Stimulated activated CD4-positive, alpha-beta T cell treated with anti-CD3 and anti-CD28 coated beads, Interleukin-12 subunit alpha, Interleukin-12 subunit beta, amount 100 ng/mL, for 4 hours (primary cell): ENCODE measurements at places on chromosomes 4 and X.

- no peak for DNase-seq
Measured at GRCh38 chr4:183576701-183577404, 72.0 kb downstream of the ING2 start.

- DNase-seq = no peak
Measured at GRCh38 chrX:110055616-110056015, 52.7 kb downstream of the TMEM164 start.

DNA sequence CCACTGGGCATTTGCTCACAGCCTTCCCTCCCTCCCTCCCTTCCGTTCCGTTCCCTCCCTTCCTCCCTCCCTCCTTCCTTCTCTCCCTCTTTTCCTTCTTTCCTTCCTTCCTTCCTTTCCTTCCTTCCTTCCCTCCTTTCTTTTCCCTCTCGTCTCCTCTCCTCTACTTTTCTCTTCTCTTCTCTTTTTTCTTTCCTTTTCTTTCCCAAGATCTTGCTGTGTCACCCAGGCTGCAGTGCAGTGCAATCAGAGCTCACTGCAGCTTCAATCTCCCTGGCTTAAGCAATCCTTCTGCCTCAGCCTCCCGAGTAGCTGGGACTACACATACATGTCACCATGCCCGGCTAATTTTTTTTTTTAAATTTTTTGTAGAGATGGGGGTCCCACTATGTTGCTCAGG lies 26.7 kb upstream of the ING2 start:
- DNase-seq = no peak

DNA sequence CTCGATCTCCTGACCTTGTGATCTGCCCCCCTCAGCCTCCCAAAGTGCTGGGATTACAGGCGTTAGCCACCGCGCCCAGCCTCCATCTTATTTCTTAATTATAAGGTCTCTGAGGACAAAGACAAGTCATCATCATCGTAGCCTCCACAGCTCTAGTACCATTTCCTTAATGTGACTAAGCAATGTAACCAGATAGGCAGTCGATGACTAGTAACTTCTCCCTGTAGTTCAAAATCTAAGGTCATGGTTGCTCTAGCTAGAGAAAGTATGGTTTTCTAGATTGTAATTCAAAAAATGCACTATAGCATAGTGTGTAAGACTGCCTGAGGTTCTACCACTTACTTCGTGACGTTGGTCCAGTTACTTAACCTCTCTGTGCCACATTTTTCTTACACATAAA lies 6.9 kb downstream of the SLC39A8 start:
- no peak for DNase-seq

- DNase-seq = no peak
Measured at GRCh38 chrX:65601530-65602220, 65.8 kb upstream of the MSN start.

DNA sequence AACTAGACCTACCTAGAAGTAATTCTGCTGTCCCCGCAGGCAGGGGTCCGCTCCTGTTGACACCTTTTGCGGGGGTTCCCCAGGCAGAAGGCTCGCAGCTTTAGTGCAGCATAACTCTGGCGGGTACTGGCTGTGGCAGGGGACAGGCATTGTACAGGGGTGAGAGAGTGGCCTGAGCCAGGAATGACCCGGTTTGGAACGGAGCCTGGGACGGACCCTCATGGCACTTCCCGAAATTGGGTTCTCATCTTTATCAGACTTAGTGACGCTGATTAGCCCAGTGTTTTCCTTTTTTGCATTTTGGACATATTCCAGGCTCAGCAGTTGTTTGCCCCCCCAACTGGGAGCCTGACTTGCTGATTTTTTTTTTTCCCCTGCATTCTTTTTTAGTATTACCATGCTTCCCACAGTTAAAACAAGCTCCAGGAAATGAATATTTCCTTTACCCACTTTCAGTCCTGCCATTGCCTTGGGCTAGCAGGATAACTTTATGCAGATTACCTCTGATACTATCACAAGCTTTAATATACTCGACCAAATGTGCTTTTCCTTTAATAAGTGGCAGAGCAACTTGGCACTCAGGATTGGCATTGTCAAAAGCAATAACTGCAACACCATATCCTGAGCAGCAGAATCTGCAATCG lies 55.8 kb upstream of the WDR1 start:
- DNase-seq = no peak

DNA sequence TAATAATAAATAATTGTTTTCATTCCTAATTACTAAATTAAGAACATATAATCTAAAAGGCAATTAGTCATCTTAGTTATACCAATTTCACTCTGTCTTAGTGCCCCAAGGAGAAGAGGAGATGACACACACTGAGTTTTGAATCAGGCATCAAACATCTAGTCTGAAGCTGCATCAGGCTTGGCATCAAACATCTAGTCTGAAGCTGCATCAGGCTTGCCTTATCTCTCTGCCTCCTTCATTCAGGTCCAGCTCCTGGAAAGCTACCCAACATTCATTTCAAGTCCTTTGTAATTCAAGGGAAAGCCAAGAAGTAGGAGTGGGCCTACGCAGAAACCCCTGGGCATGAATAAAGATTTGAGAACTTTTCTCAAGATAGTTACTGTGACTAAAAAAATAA lies 62.2 kb downstream of the SH3RF1 start:
- DNase-seq = no peak

DNA sequence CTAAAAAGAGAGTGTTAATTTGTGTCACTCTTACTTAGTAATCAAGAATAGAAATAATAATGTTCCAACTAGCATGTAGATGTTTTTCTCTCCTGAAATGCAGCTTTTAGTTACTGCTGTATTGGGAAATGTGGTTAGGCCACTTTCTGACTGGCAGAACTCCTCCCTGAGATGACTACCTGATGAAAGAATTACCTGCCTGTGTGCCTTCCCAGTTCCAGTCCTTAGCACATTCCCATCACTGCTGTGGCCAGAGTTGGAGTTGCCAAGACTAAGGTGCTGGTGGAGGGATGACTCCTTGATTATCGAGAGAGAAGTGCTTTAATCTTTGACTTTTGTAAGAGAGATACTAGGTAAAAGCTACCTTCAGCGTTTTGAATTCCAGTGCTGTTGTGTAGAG lies 9.5 kb downstream of the GAB1 start:
- DNase-seq = no peak

- DNase-seq = no peak
Measured at GRCh38 chrX:81791086-81791485, 589.2 kb downstream of the SH3BGRL start.

- no peak for DNase-seq
Measured at GRCh38 chr4:152102436-152103000, 341.7 kb upstream of the GATB start.

GRCh38 chr4:7756561-7757355 lies 182.9 kb downstream of the AFAP1 start:
- no peak for DNase-seq

- DNase-seq = no peak
Measured at GRCh38 chr4:104494822-104495559, at the start of gene CXXC4. CXXC4 (minus strand) TSS chr4:104494894; CDS start chr4:104491802, 3,092 bp downstream.

DNA sequence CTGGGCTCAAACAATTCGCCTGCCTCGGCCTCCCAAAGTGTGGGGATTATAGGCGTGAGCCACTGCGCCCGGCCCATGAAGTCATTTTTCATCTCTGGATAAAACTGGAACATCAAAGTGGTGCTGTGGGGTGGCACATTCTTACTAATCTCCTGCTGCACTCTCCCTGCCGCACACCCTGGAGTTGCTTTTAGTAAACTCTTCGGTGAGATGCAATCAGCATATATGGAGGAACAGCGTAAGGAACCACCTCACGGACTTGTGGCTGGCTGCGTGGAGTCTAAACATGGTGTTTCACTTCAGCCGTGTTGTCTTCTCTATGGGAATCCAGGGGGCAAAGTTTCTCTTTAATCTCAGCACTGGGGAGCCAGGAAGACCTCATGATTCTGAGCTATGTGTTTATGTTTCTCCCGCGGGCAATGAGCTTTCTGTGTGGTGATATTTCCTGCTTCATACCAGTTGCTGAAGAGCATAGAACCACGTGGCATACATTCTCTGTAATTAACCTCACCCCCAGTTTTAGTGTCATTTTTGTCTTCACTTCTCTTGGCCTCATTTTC lies 2.1 kb upstream of the RHOH start:
- DNase-seq = no peak

DNA sequence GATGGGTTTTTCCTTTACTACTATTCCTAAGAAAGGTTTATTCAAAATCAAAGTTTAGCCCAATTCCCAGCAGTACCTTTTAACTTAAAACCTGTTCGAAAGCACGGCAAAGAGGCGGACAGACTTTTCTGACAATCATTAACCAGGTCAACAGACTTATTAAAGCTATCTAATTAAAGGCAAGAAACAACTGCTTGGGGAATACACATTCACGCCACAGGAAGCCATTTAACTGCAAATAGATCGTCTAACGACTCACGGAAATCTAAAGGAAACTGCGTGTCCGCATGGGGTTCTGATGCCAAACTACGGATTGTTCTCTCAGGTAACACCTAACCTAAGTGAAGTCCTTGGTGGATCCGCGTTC lies 663 bp upstream of the USP53 start:
- DNase-seq = no peak

GRCh38 chr4:56531149-56531770 lies 25.7 kb downstream of the ARL9 start:
- DNase-seq = no peak

DNA sequence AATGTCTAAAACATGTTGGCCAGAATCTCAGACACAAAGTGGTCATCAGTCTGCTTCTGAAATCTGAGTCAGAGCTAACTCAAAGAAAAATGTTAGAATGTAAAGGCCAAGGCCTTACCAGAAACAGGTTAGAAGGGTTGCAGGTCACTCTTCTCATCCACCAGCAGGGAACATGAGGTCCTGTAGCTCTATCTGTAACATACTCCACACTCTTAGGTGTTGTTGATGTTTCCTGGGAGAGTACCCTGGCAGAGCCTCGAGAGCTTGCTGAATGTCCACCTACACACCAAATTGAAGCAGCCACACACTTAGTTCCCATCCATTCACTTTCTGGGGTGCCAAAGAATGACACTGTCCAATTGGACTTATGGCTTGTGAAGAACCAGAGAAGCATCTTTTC lies 76.6 kb upstream of the INPP4B start:
- no peak for DNase-seq

DNA sequence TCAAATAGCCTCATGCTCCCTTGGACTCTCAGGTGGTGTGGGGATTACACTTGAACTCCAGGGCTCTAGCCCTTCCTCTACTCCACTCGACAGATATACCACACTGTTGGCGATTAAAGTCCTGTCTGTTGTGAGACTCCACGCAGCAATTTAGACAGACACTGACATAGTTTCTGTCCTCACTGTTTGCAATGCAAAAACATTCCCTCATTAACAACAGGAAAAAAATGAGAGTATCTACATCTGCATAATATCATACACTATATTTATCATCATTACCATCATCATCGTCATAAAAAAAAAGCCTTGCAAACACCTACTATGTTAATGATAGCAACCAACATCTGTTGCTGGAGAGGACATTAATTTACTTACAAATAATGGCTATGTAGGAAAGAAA lies 132.4 kb downstream of the RASL11B start:
- DNase-seq = no peak

- DNase-seq = peak; percentile 0
Measured at GRCh38 chrX:56564921-56565840, 1.8 kb downstream of the UBQLN2 start.
